Hematopoietic multipotent progenitor cell treated with erythropoietin and hydrocortisone succinate and interleukin-3 and kit ligand, for 4 days (in vitro differentiated cells): ENCODE measurements at places on chromosomes 12 and 14.

- DNase-seq: no peak
Measured at GRCh38 chr12:132492951-132493350, 3.0 kb downstream of the FBRSL1 start.

DNA sequence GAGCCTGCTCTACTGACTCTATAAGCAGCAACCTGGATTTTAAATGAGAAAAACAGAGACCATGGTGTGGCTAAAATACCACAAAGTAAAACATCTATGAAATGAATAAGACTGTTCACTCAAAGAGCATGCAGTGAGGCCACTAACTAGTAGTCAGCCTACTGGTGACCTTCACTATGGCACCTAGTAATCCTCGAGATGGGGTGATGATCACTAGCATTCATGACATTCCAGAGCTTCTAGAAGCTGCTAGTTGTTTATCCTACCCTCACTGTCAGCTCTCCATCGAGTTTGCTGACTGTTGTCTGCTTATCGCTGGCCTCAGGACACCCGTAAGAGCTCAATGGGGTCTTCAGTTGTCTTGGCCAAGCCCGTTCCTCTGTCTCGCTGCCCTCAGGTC, 13.7 kb downstream of the SPTB start:
- DNase-seq: no peak

DNA sequence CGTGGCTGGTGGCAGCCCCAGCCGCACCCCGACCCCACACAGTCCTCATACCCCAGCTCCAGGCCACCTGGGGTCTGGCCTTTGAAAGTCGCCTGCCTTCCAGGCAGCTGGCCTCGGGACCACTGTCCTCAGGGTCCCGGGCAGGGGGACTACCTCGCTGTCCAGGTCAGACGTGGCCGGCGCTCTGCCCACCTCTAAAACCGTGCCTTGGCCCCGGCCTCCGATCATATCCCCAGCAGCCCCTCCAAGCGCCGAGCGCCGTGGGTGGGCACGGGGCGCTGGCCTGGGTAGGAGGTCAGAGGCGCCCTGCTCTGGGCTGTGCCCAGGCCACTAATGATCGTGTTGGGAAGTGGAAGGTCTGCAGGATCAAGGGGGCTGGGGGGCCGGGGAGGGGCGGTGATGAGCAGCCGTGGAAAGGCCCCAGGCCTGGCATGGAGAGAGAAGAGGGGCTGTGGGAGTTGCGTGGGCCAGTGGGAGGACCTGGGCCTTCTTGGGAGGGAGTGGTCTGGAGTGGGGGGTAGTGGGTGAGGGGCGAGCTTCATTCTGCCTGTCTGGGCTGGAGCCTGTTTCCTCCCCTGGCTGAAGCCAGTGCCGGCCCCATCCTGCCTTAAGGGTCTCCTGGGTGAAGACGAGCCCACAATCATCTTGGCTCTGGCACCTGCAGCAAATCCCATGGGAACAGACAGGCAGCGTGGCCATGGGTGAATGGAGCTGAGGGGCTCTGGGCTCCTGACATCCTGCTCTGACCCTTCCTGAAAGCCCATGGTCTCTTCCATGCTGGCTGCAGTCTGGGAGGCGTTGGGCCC, 4.9 kb downstream of the TMEM121 start:
- no peak for DNase-seq

DNA sequence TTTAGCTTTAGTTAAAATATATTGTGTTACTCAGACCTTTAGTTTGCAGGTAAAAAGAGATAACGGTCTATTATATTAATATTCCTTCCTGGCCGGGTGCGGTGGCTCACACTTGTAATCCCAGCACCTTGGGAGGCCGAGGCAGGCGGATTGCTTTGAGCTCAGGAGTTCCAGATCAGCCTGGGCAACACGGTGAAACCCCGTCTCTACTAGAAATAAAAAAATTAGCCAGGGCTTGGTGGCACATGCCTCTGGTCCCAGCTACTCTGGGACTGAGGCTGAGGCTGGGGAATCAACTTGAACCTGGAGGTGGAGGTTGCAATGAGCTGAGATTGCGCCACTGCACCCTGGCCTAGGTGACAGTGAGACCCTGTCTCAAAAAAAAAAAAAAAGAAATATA, 13.2 kb upstream of the EID3 start:
- DNase-seq: no peak

DNA sequence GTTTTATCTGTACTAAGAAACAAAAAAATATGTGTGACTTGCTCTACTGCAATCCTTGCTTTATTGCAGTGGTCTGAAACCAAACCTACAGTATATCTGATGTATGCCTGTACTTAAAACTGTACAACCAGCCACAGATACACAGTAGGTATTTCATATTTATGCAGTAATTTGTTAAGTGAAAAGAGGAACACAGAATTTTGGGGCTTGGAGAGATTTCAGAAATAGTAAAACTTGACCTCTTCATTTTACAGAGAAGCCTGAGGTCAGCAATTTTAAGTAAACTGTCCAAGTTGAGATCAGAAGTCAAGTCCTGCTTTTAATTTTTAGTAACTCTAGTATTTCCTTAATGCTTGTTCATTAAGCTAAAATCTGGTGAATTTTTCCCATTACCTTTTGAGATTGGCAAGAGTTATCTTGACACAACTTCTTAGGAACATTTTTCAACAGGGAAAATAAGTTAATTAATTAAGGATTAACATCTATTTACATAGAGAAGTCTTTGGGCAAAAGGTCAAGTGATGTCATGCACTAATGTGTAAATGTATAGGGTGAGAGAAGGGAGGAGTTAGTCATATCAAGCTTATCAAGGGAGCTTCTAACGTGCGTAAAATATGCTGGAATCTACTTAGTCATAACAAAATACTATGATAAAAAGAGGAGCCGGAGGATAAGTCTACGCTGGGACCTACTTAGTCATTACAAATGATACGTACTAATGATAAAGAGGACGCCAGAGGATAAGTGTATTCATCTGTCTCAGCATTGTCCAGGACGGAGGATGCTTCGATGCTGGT, 66.0 kb upstream of the GTF2A1 start:
- no peak for DNase-seq

DNA sequence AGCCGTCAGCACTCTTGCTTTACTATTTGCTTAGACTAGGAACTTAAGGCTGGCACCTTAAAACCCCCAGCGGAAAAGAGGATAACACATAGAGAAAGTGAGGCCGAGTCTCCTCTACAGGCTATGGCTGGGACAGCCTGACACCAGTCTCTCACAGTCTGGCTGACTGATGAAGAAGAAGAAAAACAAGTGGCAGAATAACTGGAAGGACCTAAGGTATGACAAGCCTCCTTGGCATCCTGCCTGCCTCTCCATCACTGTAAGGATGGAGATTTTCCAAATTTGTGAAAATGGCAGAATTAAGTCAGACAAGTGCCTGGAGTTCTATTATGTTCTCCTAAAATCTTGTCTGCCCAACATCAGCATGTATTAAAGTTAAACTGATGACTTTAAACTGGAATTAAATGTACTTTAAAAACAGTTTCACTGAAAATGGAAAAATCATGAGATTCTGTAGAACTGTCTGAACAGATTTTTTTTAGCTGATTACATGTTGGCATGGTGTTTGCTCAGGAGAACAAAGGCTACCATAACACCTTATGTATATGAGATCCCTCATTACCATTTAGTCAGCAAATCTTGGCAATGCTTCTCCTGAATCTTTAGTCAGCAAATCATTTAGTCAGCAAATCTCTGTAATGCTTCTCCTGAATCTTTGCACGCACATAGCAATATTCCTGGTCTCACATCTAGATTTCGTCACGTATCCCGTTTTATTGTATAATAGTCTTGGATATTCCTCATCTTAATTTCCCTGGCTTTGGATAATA, 140.3 kb upstream of the AEBP2 start:
- DNase-seq: no peak

DNA sequence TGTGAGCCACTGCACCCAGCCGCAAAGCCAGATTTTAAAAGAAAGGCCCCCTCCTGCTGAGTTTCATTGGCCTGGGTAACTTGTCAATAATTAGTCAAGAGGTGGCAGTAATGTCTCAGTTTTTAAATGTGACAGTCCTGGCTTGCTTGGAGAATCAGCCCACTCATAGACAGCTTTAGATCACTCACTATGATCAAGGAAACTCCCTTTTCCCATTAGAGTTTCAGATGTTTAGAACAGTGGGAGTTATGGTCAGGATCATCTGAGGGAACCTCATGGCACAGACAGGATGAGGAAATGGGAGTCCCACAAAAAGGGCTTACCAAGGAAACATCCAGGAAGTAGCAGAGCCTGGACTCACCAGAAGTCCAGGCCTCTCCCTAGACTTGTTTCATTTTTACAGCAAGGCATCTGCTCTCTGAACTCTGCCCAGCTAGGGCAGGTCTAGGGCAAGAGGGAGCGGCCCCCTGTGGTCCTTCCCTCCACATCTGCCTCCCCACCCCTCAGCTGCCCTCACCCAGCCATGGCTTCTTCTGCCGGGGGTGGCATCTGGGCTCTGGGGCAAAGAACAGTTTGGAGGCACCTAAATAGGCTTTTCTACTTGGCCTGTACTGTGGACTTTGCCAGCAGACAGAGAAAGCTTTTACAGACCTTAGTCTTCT, 11.2 kb downstream of the BCL2L14 start:
- peak; percentile 75 for DNase-seq

DNA sequence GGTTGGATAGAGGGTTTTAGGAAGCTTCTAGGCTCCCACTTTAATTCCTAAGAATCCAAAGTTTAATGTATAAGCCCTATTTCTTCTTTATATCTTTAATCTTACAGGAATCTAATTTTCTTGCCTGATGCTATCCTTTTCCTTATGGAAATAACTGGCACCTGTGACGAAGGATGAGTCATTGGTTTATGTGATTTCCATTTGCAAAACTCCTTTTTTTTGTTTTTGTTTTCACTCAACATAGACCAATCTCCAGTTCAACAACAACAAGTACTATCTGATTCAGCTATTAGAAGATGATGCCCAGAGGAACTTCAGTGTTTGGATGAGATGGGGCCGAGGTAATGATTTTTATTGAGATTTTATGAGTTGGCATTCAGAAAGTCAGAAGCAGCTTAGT, 6.8 kb downstream of the PARP2 start:
- no peak for DNase-seq

DNA sequence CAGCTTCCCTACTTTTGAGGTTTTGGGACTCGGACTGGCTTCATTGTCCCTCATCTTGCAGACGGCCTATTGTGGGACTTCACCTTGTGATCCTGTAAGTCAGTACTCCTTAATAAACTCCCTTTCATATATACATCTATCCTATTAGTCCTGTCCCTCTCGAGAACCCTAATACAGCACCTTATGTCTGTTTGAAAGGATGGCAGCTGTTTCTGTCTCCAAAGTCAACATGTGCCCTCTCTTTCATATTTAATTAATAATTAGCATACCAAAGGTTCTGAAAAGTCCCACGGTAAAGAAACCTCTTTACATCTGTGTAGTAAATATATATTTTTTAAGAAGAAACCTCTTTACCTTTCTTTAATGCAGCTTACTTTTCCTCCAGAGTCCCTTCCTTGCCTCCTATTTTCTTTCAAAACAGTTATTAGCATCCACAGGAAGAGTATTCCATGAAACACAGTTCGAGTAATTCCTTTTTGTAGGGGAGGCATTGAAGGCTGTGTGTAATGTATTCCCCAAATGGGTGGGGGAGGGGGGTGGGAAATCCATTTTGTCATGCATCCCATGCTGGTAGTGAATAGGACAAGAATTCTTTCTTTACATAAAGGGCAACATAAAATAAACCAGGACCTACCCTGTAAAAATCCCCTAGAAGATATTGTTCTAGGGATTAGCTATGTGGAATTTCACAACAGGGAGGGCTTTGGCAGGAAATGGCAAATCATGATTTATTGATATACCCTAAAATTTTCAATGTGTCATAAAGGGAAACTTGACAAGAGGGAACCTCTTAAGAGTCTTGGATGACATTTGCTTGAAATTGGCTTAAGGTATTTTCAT, 241.5 kb downstream of the SUDS3 start:
- DNase-seq: no peak

- DNase-seq: no peak
Measured at GRCh38 chr14:99716091-99716849, 32.2 kb downstream of the CYP46A1 start.

DNA sequence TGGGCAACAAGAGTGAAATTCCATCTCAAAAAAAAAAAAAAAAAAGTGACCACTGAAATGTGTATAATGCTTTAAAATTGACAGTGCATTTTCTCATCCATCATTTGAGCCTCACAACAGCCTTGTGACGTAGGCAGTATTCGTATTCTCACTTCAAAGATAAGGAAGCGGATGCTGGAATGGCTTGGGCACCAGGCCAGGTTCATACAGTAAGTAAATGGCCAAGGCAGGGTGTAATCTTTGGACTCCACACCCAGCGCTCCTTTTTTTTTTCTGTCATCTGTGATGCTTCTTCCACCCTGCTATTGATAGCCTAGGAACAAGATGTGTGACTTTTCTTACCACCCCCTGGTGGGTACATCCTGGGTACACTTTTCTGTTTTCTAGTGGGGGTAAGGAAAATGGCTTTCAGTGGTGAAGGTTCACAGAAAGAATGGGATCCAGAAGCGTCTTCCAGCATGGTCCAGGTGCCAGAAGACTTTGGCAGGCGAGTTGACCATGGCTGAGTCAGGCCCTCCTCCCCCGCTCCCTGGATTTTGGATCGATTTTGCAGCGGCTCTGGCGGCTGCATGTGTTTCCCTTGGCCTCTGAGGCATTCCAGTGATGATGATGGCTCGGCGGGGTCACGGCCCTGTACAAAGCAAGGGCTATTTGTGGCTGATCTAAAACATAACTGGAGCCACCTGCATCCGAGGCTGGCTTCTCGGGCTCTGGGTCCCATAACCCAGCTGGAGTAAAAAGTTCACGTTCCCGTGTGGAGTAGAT, 110.6 kb downstream of the CACNA1C start:
- no peak for DNase-seq

DNA sequence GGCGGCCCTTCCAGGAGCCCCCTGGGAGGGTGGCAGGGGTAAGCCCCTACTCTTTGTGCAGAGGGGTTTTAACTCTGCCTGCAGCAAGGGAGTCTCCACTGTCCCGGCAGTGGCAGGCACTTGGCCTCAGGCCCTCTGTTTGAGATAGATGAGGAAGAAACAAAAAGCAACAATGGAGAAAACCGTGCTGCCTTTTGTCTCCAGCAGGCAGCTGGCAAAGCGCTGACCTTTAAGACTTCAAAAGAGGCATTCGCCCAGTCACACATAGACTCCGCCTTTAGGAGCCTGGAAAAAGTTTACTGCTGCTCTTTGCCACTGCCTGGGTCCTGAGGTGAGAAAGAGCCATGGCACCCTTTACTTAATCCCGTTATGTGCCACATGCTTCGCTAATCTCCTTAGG, 158.2 kb upstream of the NTF3 start:
- DNase-seq: no peak

DNA sequence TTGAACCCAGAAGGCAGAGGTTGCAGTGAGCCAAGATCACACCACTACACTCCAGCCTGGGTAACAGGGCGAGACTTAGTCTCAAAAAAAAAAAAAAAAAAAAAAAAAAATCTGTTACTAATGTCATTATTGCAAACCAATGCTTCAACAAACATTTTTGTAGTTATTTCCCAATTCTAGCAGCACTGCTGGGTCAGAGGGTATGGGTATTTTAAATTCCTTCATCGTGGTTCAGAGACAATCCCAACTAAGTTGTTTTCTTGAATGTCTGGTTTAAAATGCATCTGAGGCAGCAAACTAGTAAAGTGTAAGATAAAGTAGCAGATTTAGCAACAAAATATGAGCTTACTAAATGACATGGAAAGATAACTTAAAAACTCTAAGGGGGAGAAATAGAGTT, 65.6 kb downstream of the FERMT2 start:
- no peak for DNase-seq

- no peak for DNase-seq
Measured at GRCh38 chr12:29807129-29807528, 23.4 kb upstream of the TMTC1 start.
